ENCODE measurements at places on chromosomes 11 and 22.

- no peak for DNase-seq
Measured at GRCh38 chr22:45726081-45726480, 54.4 kb downstream of the ATXN10 start.

DNA sequence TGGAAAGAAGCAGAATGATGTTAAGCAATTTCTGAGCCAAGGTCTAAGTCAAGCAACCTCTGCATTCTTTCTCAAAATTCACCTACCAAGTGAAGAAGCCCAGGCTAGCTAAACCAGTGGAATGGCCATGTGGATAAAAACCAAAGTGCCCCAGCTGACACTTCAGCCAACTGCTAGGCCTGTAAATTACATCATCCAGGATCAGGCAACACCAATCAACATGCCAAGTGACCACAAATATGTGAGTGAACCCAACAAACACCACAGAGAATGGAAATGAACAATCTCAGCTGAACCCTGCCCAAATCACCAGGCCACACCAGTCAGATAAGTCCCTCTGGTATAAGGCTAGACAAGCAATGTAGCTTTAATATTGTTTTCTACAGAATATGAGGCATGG lies 25.1 kb upstream of the FJX1 start:
- no peak for DNase-seq

DNA sequence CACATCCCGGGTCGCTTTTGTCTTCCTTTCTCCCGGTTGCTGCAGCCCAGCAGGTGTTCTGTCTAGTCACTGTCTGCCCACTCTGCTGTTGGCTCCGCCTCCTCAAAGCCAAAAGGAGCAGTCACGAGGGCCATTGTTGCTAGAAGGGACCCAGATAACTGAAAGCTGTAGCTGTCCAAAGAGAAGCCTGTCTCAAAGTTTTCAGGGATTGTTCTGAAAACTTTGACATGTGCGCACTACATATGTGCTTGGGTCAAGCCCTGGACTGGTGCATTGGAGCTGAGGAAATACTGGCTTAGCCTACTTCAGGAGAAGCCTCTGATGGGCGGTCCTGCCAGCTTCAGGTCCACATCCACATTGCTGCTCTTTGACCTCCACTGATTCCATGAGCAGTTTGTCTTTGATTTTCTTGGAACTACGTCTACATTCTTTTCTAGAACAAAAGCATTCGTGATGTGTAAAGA lies 8.8 kb upstream of the OR2AT4 start:
- DNase-seq = no peak

DNA sequence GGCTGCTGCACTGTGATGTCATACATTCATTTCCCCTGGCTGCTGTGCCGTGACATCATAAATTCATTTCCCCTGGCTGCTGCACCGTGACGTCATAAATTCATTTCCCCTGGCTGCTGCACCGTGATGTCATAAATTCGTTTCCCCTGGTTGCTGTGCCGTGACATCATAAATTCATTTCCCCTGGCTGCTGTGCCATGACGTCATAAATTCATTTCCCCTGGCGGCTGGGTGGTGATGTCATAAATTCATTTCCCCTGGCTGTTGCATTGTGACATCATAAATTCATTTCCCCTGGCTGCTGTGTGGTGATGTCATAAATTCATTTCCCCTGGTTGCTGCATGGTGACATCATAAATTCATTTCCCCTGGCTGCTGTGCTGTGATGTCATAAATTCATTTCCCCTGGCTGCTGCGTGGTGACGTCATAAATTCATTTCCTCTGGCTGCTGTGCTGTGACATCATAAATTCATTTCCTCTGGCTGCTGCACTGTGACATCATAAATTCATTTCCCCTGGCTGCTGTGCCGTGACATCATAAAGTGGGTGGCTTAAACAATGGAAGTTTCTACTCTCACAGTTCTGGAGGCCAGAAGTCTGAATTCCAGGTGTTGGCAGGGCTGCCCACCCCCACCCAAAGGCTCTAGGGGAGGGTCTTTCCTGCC lies 301.1 kb downstream of the SHANK2 start:
- no peak for DNase-seq

DNA sequence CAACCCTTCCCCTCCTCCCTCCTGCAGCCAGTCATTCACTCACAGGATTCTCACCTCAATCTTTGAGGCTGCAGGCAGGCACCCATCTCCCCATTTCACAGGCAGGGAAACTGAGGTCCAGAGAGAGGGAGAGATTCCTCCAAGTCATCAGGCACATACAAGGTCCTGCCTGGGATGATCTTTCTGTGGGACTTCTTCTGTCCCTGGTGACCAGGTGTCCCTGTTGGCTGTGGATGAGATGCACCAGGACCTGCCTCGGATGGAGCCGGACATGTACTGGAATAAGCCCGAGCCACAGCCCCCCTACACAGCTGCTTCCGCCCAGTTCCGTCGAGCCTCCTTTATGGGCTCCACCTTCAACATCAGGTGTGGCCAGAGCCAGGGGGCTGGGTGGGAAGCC lies 7.8 kb downstream of the FTH1 start:
- DNase-seq = no peak
